Activated CD8-positive, alpha-beta memory T cell treated with anti-CD3 and anti-CD28 coated beads, Interleukin-2, amount 50 U/mL, for 4 hours (primary cell): ENCODE measurements at places on chromosomes 7 and 10.
A peak's percentile ranks its signal among the peaks of the same experiment; 100 is the strongest.

DNA sequence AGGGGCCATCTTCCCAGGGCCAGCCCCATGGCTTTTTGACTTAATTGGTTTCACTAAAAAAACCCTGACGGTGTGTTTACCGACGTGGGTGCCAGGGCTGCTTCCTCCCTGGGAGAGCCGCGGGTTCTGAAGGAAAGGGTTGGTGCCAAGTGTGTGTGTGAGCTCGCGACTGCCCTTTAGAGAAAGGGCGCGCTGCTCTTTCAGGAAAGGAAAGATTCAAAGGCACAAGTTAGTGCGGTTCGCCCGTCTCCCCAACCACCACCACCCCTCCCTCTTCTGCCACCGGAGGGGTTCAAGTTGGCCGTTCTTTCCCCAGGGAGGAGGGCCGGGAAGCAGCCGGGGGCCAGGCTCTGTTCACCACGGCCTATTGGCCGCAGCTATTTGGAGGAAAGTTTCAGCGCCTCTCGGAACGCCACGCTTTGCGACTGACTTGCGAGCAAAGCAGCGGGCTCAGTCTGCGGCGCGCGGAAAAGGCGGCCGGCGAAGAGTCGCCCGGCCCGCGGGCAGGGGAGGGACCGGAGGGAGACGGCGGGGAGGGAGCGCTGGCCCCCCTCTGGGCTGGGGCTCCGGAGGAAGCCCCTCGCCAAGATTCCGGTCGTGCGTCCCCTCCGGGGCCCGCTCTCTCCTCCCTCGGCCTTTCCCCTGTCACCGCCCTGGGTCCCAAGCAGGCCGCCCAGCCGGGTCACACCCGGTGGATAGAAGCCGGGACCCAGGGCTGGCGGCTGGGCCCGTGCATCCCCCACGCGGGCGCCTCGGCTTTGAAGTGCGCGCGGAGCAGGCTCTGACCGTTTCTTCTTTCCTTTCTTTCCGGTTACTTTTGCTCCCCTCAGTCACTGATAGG lies 165.9 kb upstream of the PPP1R3A start:
- DNase-seq: no peak

- no peak for DNase-seq
Observed at GRCh38 chr7:25726170-25726780, 425.7 kb upstream of the NFE2L3 start.

DNA sequence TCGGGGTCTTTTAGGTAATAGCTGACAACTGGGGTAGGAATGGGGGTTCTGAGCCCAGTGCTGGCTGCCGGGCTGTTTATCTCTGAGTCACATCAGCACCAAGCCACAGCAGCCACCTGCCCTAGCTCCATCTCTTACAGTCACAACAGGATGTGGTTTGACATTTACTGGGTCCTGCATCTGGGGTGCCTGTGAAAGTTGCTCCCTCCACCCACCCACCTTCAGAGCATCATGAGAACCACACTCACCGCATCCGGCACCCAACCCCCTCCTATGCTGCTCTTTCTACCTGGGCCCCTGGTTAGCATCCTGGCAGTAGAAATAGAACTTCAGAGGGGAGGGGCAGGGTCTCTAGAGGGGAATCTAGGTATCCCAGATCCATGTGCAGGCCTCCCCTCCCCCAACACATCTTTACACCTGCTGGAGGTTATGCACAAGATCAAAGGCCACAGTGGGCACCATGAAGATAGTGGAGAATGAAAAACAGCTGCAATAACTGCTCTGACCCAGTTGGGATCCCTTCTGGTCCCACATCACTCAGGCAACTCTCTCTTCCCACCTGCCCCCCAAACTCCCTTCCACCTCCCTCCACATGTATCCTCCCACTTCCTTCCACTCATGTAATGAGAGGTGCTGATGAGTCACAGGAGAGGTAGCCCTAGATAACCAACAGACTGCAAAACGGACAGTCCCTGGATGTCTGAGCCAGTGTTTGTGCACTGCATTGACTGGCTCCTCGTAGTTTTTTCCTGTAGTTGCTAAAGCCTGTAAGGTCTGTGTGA lies 38.2 kb downstream of the PRSS2 start:
- DNase-seq: peak; percentile 93

- DNase-seq: no peak
Observed at GRCh38 chr10:2953495-2953894, 113.9 kb upstream of the PFKP start.

- no peak for DNase-seq
Observed at GRCh38 chr7:8146788-8147413, 115.1 kb downstream of the ICA1 start.

DNA sequence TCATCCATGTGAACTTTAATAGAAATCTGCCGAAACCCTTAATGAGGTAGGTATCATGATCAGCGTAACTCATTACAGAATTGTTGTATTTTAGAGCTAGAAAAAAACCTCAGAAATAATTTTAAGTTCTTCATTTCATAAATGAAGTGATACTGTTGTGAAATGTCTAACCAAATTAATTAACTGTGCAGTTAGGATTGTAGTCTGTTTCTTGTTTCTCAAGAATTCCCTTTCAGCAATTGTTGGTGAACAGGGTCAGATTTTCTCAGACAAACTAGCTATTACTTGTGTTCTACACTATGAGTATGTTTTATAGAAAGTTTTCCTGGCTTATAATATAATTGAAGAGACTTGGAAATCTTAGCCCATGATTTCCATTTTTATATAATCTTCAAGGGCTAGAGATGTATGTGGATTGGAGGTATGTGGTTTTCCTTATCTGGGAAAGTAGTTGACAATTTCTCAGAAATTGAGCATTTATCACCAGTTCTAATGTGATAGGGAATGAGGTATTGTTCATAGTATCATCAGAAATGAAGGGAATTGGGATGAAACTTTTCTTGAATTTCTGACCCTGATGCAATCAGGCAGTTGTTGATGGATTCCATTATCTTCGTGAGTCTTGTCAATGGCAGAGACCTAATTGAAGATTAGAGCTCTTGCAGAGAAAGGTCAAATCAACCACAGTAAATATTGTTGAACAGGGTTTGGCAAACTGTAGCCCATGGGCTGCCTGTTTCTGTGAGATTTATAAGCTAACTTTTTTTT lies 55.0 kb downstream of the ST7 start:
- no peak for DNase-seq

DNA sequence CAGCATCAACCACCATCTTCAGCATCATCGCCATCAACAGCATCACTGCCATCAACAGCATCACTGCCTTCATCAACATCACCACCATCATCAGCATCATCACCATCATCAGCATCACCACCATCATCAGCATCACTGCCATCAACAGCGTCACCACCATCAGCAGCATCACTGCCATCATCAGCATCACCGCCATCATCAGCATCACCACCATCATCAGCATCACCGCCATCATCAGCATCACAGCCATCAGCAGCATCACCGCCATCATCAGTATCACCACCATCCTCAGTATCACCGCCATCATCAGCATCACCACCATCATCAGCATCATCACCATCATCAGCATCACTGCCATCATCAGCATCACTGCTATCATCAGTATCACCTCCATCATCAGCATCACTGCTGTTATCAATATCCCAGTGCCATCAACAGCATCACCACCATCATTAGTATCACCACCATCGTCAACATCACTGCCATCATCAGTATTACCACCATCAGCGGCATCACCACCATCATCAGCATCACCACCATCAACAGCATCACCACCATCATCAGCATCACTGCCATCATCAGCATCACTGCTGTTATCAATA lies 115.2 kb downstream of the RGS10 start:
- no peak for DNase-seq

DNA sequence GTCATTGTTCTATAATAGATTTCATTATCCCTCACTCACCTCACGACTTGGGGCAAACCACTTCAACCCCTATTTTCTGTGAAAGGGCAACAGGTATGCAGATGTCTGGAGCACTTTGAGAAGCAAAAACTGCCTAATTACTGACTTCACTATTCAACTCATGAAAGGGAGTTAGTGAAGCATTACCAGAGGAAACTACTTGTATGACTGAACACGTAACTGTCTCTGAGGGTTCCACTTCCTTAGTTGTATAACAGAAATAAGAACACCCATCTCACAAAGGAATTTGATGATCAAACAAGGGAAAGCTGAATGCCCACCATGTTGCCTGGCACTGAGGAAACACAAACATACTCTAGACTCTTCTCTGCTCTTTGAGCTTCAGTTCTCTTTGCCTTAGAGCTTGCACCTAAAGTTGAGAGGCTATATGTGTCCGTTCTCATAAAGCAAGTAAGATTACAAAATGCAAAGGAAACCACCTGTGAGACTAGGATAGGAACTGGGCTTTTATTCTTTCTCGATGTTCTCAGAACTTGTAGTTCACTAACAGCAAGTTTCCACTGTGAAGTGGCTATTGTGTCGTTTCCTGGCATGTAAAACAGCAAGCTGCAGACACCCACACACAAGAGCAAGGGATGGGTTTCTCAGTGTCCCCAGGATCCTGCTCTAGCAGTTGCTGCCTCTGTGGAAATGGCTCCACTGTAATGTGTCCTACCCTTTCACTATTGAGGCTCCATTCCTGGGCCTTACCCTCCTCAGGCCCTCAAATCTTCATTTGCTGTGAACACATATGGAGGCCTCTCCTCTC lies 2.6 kb downstream of the TMEM243 start:
- DNase-seq: no peak

DNA sequence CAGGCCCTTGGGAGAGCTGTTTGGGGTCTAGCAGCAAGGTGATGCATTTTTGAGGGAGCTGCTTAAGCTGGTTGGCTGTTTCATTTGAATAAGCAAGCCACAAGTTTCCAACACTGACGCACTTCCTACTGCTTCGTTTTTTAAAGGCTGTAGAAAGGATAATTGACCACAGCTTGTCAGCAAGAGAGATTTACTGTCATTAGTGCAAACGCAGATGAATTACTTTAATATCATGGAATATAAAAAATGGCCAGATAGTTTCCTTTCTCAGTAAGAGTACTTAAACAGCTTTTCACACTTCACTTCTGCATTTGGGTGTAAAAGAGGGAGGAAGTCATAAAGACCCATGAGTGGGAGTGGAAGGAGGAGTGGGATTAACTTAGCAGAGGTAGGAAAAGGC lies 61.5 kb downstream of the FZD1 start:
- DNase-seq: no peak

DNA sequence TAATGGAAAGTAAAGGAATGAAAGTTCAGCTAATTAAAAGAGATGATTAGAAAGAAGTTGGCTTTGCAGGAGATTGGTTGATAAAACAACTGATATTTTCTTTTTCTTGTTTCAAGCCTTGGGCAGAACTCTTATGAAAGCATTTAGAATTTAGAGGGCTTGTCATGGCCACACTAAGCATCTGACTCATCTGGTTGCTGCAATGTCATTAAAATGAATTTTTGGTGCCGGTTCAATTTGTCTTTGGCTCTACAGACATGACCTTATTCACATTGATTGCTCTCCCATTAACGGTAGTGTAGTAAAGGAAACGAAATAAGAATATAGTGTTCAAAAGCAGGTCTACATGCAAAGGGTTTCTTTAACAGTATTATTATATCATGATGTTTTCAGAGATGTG lies 1012.4 kb upstream of the C7orf33 start:
- no peak for DNase-seq

DNA sequence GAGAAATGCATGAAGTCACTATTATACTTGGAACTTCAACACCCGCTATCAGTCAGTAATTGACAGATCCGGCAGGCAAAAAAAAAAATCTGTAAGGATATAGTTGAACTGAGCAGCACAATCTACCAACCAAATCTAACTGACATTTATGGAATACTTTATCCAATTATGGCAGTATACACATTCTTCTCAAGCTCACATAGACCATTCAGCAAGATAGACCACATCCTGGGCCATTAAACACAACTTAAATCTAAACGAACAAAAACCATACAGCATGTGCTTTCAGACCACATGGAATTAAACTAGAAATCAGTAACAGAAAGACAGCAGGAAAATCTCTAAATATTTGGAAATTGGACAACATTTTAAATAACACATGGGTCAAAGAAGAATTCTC lies 112.7 kb downstream of the MPP7 start:
- no peak for DNase-seq

DNA sequence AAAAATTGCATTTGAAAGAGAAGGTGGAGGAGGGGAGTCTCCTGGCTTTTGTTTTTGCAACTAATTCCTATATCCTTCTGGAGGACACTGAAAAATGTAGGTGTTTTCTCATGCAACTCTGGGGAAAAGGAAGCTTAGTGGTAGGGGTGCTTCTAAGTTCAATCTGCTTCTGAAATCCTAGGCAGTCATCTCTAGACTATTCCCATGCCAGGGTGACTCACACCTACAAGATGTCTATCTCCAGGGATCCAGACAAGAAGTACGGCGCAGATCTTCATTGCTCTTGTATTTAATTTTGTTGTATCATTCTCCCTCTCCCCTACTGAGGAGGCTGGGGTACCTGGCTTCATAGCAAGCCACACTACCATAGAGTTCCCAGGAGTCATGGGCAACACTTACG lies 258.8 kb downstream of the PHF14 start:
- DNase-seq: no peak

DNA sequence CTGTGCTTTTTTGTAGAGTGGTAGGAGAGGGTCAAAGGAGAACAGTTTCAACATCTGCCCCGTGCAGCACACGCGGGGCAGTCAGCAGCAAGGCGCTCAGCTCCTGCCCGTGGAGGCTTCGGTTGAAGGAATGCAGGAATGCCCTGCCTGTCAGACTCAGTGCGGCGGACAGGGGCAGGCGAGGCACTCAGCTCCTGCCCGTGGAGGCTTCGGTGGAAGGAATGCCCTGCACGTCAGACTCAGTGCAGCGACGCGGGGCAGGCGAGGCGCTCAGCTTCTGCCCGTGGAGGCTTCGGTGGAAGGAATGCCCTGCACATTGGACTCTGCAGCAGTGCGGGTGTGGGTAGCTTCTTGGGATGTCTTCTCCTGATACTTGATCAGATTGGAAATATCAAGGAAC lies 37.0 kb downstream of the PPP2R2D start:
- no peak for DNase-seq

GRCh38 chr10:125039354-125039769 lies 97.4 kb downstream of the ZRANB1 start:
- no peak for DNase-seq

DNA sequence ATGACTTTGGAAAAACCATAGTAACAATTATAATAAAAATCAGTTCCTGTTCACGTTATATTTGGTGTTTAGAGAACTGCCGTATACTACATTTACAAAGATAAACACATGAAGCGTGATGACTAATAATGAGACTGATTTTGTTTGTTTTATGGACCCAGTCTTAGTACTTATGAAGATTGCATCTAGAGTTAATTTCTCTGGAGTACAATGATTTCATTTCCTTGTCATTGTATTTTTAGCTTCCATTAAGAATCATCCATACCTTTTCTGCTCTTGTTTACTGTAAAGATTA lies 2.9 kb downstream of the RBM20 start:
- DNase-seq: no peak

DNA sequence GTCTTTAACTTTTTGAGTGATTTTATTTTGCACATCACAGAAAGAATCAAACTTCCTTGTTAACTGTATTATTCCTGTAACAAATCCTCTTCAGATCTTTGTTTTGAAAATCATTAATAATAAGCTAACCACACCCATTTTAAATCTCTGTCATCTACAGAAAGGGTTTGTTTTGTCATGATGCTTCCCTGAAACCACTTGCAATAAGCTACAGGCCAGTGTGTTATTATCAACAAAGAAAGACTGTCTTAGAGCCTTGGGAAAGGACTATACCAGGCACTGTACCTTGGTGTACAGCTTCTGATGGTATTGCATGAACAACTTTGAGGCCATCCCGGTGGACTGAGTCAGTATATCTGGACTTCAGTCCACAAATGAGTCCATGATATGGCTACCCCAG lies 145.3 kb upstream of the FAM3C start:
- no peak for DNase-seq
